Globus pallidus (tissue), 1 donor: ENCODE measurements at places on chromosomes 5 and 9.

- no peak for DNase-seq
Measured at GRCh38 chr9:108743901-108744371, 111.8 kb downstream of the ACTL7B start.

DNA sequence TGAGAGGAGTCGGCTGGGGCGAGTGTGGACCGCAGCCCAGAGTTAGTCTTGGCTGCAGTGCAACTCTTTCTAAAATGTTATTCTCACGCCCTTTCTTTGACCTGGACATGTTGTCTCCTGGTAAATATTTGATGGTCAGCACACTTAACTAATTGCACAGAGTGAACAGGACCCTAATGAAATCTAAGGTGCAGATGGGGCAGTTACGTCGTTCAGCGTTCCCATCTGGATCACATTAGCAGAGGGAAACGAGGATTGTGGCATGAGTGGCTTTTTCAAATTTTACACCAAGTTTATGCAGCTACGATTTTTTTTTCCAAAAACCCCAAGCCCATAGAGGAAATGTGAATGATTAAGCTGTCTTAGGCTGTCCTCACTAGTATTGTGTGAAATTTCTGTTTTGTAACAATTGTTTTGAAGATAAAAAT lies 483 bp downstream of the C9orf85 start:
- no peak for DNase-seq

GRCh38 chr5:78016863-78017529 lies 240.9 kb upstream of the TBCA start:
- DNase-seq: no peak

DNA sequence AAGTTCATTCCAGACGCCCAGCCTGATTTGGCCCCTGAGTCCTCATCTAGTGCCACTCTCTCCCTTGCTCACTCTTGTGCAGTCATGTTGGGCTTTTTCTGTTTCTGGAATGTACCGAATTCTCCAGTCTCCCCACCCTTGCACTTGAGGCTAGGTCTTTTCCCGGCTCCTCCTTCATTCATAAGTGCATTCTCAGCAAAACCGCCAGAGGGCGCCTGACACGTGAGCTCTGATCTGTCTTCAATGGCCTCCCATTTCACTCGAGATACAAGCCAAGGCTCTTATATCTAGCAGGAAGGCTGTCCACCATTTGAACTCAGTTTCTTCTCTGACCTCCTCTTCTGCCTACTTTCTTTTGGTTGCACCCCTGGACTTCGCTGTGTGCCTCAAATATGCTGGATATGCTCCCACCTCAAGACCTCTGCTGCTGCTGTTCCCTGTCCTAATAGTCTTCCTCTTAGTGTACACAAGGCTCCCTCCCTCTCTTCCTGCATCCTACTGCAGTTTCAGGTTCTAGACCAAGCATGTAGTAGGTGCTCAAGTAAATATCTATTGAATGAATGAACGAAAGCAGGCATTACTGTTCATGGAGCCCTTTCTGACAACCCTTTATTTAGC lies 568.1 kb upstream of the WWC1 start:
- peak; percentile 74 for DNase-seq

- no peak for DNase-seq
Measured at GRCh38 chr9:129327552-129328328, 149.7 kb upstream of the IER5L start.

DNA sequence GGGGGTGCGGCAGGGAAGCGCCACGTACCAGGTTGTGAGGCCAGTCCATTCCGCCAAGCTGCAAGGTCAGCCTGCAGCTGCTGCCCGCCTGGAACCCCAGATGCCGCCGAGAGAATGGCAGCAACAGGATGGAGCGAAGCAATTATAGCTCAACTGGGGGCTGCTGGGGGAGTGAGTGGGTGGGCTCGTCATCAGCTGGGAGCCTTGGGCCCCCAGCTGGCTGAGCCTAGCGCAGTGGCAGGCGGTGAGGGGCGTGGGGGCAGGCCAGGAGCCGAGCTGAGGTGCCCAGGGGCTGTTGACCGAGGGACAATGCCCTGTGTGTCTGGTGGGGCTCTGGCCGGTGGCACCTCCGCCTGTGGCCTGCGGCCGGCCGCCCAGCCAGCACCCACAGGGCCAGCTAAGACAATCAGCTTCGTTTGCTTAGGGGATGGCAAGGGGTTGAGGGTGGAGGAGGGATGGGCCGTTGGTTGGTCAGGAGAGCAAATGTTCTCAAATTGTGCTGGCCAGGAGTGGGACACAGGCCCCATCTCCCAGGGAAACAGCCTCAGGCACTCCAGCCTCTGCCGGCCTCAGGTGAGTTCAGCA lies at the start of gene IL17B:
Gene IL17B (minus strand): TSS at position 116 of the 585 bp plus-strand sequence. CDS start 67 bp downstream, at position 49.
- DNase-seq: no peak
